ENCODE measurements at places on chromosomes 2 and 18.
A peak's percentile ranks its signal among the peaks of the same experiment; 100 is the strongest.

DNA sequence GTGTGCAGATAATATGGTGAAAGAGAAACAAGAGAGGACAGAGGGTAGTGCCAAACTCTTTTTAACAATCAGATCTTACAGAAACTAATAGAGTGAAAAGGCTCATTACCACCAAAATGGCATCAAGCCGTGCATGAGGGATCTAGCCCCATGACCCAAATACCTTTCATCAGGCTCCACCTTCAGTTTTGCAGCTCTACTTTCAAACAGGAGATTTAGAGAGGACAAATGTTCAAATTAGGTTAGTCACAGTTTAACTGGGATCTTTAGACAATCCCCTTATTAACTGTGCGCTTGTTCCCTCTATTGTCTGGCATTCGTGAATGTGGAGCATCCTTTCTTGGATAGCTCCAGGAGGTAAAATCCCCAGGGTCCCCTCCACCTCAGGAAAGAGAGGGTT is 1209.3 kb upstream of the CHAC2 start:
- DNase-seq: no peak

DNA sequence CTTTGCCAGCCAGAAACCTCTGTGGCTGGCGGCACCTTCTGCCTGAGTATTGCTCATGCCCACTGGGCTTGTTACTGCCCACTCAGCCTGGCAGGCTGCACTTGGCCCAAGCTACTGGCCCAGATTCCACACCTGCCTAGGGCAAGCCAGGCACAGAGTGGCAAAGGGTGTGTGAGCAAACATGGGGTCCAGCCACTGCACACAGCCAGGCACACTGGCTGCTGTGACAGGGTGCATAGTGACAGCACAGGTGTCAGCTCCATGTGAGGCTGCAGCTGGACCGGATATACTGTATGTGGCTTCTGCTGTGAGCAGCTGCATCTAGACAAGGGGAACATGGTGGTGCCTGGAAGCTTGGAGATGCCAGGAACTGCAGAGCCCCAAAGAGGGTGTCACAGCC is 113.9 kb downstream of the COPS8 start:
- no peak for DNase-seq

DNA sequence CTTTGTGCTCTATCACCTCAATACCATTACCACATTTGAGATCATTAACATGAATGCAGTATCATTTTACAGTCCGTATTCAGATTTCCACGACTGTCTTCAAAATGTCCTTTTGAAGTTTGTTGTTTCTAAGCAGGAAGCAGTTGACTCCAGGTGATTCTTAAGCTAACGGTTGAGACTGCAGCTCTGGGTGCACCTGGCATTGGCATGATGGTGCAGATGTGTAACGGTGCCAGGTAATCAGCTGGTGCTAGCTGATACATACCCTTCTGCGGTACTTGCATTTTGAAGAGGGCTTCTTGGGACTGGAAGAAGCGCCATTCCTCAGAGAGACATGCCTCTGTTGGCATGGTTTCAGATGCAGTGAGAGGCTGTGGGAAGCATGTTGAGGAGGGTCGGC is 19.5 kb downstream of the SIGLEC15 start:
- DNase-seq: no peak

DNA sequence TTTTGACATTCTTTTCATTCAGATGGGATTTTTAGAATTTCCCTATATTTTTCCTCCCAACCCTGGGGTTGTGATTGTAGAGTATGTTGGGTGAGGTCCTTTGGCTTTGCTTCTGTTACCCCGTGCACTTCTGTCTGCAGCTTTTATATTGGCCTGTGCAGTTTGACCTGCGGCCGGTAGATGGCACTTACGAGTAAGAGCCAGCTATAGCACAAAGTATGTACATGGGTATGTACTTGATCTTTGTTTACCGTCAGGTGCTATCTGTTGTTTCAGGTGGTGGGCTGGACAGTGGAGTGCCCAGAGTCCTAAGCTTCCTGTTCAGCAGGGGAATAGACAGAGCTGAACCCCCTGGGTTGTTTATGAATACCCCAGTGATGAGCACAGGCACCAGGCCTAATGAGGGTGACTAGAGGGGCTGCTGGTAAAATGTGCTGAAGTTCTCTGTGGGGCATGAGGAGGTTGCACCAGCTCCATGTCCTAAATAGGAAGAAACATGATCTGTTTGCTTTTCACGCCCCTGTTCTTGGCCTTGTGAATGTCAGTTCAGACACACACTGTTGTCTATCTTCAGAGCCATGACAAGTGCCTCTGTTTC is 58.9 kb upstream of the THUMPD2 start:
- peak; percentile 13 for DNase-seq

- DNase-seq: no peak
Measured at GRCh38 chr2:26052740-26053139, 18.9 kb downstream of the RAB10 start.

- no peak for DNase-seq
Measured at GRCh38 chr18:12791610-12792009, 88.8 kb downstream of the PSMG2 start.

DNA sequence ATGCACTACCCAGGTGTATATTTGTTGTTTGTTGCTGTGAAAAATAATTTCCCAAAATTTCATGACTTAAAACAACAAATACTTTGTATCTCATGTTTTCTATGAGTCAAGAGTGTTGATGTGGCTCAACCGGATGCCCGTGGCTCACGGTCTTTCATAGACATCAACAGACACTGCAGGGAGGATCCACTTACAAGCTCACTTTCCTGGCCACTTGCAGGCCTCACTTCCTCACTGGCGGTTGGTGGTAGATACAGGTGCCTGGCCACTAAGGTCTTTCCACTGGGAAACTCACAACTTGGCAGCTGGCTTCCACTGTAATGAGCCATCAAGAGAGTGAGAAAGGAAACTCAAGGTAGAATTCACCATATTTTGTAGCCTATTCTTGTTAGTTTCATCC is 662.9 kb downstream of the IRS1 start:
- DNase-seq: no peak

DNA sequence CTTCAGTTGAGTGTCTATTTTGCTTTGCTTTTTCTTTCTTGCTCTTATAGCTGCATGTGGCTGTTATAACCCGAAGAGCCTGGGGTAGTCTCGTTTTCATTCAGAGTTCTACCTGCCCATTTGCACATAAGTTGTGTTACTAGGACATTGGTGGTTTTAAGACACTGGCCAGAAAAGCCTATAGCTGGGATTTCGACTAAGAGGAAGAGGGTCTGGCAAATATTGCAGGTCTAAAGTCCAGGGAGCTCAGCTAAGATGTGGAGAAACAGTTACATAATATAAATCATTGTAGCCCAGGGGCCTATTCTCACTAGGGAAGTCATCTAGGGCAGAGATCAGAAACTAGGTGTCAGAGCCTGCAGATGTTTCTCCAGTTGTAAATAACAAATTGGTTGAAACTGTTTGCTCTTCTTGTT is 120.8 kb downstream of the BABAM2 start:
- no peak for DNase-seq

GRCh38 chr18:58691256-58691655 is 20.0 kb downstream of the MALT1 start:
- no peak for DNase-seq

DNA sequence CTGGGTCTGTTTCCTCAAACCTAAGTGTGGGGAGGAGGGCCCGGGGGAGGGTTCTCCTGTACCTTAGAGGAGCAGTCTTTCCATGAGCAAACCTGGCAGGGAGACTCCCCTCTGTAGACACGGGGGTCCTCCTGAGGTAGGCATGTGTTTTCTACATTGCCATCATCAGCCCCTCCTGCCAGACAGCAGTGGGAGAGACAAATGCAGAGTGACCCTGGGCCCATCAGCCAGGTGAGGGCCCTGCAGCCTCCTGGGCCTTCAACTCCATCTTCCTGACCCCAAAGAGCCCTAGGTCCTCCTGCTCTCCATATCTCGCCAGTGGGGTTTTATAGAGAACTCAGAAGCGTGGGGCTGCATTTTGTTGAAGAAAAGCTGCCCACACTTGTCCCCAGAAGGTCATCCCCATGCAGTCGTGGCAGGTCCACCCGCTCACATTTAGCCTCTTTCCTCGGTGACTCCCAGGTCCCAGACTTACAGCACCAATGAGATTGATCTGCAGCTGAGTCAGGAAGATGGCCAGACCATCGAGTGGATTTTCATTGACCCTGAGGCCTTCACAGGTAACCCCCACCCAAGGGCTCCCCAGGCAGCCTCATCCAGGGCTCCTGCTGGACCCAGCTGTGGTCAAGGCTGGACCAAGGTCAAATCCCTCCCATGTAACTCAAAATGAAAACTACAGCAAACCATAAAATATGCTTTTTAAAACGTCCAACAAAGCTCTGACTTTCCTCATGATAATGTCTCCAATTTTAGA is 2.6 kb downstream of the CHRNG start:
- no peak for DNase-seq

DNA sequence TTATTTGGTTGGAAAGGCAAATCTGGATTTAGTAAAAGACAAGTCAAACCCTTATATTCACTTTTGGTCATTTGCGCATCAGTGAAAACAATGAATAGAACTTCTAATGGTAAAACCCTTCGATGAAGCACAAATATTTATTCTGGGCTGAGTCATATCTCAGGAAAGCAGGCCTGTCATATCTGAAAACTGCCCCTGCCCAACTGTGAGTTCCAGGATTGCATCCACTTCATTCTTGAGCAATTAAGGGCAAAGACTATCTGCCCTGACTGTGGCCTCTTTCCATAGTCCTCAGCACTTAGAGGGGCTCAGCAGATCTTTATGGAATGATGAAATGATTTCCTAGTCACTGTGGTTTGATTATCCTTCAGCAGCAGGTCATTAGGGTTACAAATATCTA is 795.2 kb upstream of the ID2 start:
- DNase-seq: no peak

DNA sequence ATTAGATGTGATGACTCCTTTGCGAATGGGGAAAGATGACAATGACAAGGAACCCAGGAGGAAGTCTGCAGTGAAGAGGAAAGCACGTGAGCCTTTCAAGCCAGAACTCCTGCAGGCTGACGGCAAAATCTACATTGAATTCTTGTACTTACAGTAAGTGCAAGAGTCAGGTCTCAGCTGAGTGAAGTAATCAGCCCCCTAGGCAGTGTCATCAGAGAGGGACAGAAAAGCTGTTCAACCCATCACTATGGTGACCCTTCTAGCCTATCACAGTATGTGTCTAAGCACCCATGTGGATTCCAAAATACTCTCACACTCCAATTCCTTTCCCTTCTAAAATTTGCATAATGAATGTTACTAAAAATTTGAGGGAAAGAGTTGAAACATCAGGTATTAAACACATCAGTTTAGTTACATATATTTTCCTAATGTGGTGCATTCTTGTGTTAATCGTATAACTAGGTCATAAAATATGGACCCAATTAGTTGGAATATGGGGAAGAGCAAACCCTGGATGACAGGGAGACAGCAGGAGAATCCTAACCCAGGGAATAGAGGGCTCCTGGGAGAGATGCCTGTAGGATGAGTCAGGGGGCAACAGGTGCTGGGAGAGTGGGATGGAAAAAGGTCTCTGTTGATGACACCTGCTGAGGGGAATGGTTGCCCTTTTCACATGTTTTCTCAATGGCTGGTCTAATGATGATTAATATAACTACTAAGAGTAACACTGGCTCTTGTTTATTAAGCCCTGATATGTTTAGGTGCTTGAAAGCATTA is 39.5 kb downstream of the VWC2L start:
- DNase-seq: no peak

GRCh38 chr2:85804583-85804982 is 50.8 kb downstream of the ATOH8 start:
- peak; percentile 70 for DNase-seq

GRCh38 chr2:134366359-134366758 is 112.5 kb downstream of the MGAT5 start:
- no peak for DNase-seq

- peak; percentile 52 for DNase-seq
Measured at GRCh38 chr2:132923787-132924186, 253.8 kb upstream of the LYPD1 start.

GRCh38 chr18:42394238-42394637 is 439.2 kb downstream of the PIK3C3 start:
- no peak for DNase-seq

DNA sequence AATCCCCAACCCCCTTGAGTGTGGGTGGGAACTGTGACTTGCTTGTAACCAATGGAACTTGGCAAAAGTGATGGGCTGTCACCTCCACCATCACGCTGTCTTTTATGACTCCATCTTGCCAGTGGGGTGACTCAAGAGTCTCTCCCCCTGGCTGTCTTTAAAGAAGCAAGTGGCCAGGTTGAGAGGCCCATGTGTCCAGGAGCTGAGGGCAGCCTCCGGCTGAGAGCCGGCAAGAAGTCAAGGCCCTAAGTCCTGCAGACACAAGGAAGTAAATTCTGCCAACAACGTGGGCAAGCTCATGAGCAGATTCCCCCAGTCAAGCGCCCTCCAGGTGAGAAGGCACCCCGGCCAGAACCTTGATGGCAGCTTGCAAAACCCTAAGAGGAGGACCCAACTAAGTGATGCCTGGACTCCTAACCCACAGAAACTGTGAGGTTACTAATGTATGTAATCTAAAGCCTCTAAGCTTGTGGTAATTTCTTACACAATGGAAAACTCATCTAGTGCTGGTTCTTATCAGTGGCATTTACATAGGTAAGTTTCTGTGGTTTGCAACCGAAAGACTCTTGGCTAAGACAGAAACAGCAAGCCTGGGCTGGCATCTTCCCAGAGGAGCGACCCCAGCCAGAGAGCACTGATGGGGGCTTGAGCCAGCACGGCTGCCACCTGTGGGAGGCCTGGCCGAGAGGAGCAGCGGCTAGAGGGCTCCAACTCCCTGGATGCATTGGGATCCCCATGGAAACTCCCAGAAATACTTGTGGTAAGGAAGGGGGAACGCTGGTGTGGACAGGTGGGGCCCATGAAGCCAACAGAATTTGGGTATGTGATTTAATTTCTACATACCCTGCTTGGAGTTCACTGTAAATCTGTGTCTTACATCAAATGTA is 49.3 kb downstream of the CIB4 start:
- no peak for DNase-seq

DNA sequence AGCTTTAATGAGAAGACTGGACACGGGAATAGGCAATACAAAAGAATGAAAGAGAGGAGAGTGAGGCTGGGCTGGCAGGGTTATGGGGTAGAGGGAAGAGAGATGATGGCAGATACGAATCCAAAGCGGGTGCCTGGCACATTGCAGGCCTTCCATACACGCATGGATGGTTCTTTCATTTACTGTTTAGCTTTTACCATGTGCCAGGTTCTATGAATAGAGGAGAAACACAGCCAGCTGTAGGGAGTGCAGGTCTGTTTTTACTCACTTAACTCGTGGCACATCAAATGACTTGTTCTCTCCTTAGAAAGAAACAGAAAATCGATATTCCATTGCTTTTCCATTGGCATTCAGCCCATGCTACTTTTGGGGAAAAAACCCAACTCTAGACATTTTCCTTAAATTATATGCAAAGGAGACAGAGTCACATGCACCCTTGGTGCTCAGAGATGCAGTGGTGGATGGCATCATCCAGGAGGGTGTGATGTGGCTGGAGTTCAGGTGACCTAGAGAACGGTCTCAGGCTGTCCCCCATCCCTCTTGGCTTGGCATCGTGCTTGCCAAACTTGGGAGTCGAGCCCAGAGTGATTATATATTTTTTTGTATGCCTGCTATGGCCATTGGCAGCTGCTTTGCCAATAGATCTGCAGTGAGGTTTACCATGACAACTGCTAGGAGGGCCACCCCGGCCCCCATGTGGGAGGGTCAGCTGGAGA is 6.2 kb downstream of the LTBP1 start:
- no peak for DNase-seq

- DNase-seq: no peak
Measured at GRCh38 chr2:234366891-234367290, 130.0 kb downstream of the ARL4C start.

GRCh38 chr18:50853863-50854271 is 25.1 kb upstream of the ME2 start:
- no peak for DNase-seq

GRCh38 chr18:72869226-72870185 is 1.7 kb upstream of the NETO1 start:
- DNase-seq: peak; percentile 21

All from SK-N-SH (cell line).